Heart left ventricle (tissue), 16 donors: ENCODE measurements at places on chromosomes 4 and X. TPM values are rescaled to one million over a fixed set of nuclear protein-coding genes. Genes with fewer than 3 reads are reported as not detected.

Gene CTAG2
- total RNA-seq: not detected

Gene UCP1
- not detected for total RNA-seq

Gene DAPP1
- 0.50 TPM for total RNA-seq

Gene UGT2B7
- total RNA-seq: not detected

Gene PABPC1L2B
- not detected for total RNA-seq

Gene XAGE1A
- total RNA-seq: not detected

Gene NXF2
- not detected for total RNA-seq

Gene BTC
- total RNA-seq: 0.23 TPM

Gene PSAPL1
- not detected for total RNA-seq

Gene CORIN
- total RNA-seq: 84.6 TPM

Gene SLC25A53
- 11.9 TPM for total RNA-seq

- no peak for DNase-seq
These were observed 7.2 kb upstream of the DDX60L start for GRCh38 chr4:168487282-168488035.

DNA sequence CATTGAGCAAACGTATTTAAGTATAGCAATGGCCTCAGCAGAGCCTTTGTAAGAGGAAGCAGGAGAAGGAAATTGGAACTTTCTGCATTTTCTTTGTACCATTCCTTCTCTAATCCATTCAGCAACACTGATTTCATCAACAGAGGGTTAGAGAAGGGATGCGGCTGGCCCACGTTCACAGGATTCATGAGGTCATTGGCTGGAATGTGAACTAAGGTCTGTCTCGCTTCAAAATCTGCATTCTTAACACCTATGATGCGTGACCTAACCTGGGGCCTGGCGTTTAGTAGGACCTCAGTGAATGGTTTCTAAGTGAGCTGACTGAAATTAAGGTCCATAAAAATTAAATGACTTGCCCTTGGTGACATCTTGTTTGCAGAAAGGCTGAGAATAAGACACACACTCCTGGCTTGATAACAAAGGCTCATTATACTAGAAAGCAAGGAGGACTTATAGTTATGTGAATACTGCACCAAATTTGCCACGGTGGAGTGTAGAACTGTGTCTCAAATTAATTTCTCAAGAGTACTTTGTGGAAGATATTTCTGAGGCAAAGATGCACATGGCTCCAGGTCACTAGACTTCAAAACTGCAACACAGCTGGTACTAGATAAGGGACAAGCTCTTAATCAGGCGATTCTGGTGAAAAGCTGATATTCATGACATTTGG is 25.4 kb downstream of the FGFBP1 start:
- DNase-seq: no peak

DNA sequence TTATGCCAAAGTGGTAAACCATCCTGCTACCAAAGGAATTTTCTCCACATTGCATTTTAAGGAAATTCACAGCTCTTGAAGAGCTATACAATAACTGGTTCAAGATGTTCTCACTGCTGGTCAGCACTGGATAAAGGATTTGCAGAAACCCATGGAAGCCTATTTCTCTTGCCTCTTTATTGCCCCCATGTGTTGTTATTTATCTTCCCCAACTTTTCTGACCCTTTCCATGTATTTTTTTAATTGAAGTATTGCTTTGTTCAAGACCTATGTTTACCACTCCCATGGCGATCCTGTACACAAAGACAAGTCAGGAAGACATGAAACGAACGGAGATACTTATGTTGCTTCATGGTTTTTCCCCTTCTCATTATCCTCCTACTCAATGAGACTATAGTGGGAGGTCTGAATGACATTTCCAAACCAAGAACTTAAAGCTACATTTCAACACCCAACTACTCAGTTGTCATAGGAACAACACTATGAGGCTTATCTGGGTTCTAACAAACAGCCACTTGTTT is 566.4 kb upstream of the DIPK2B start:
- no peak for DNase-seq

- no peak for DNase-seq
These were observed 2.2 kb upstream of the BGN start for GRCh38 chrX:153492543-153492942.

DNA sequence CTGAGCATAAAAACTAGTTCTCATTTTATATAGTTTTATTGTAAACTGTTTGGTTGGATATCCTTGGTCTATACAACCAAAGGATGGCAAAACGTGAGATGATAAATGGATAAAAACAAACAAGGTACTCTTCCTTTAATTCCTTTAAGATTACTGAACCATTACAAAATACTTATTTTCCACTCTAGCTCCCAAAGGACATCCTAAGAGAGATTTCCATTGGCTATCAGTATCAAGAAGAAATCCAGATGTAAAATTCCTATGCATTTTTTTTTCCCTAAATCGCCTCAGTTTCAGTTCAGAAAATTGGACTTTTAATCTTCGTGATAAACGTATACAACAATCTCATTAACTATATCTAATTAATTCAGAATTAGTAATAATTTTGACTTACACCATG is 2.3 kb downstream of the FBXL5 start:
- no peak for DNase-seq

- DNase-seq: no peak
These were observed 9.6 kb upstream of the DUSP9 start for GRCh38 chrX:153637121-153638040.

DNA sequence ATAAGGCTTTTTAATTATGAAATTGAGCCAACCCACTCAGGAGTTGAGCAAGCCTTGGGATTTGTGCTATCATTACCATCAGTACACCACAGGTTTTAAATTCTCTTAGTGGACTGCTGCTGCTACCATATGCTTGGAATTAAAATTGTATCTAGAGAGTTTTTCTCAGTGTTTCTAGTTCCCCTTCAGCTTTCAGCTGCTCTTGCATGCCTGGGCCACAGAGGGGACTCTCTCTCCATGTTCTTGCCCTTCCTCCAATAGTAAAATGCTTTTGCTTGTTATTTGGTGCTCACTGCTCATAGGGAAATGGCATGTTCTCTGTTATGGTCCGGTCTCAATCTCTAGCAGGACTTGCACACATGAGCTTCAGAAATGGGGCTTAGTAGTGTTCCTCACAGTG is 101.9 kb downstream of the IGSF1 start:
- DNase-seq: no peak

DNA sequence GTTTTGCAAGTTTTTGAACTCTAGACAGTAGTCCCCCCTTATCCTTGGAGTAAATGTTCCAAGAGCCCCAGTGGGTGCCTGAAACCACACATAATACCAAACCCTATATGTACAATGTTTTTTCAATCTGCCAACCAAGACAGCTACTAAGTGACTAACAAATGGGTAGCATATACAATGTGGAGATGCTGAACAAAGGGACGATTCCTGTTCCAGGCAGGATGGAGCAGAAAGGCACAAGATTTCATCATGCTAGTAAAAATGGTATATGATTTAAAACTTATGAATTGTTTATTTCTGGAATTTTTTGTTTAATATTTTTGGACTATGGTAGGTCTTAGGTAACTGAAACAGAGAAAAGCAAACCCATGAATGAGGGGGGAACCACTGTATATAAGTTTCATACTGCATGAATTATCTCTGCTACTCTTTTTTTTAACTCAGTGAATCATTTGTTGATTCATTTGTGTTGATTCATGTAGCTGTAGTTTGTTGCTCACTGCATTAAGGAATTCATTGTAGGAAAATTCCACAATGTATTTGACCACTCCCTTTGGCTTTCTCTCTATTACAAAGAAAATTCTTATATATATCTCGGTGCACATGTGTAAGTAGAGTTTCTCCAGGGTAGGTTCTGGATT is 21.9 kb upstream of the ANXA3 start:
- DNase-seq: no peak

GRCh38 chr4:170106900-170107299 is 17.1 kb upstream of the AADAT start:
- DNase-seq: no peak

DNA sequence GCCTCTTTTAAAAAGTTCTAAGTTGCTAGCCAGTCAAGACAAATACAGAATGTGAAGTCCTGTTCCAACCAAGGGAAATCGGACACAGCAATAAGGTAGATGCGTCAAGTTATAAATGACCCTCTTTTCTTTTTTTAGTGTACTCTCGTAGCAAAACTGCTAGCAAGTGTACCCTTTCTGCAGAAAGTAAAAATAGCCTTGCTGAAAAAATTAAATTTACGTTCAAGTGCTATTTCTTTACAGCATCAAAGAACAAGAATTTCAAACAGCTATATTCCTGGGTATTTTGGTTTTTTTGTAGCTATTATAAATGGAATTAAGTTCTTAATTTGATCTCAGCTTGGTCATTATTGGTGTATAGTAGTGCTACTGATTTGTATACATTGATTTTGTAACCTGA is 119.2 kb downstream of the NAA11 start:
- DNase-seq: no peak

DNA sequence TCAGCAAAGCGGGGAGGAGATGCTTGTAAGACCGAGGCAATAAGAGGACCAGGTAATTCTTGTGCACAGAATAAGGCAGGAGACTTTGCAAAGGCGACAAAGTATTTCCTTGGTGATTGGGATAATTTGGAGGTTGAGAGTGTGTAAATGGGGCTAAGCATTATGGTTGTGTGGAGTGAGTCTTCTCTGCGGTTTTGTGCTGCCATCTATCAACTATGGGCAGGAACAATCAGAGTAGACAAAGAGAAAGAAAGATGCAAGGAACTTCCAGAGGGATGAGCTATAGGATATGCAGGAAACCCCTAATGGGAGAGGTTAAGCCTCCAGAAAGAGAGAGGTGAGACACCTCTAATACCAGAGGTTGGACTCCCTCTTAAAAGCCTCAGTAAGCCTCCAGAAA is 339.8 kb downstream of the PAPSS1 start:
- DNase-seq: no peak

DNA sequence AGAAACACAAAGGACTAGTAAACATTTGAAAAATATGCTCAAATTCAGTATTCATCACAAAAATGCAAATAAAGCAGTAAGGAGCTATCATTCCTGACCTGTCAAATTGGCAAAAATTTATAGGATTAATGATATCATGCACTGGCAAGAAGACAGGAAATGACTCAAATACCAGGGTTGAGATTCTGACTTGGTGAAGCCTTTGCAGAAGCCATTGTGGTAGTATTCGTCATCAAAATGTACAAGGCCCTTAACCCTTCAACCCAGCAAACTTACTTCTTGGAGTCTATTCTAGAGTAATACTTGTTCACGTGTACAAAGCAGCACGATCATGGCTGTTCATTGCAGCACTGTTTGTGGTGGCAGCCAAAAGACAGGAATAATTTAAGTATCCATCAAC is 132.4 kb downstream of the ENOX2 start:
- no peak for DNase-seq

- DNase-seq: no peak
These were observed 1531.2 kb downstream of the STIM2 start for GRCh38 chr4:28391877-28392276.

GRCh38 chrX:71464968-71465367 is 67.9 kb upstream of the OGT start:
- DNase-seq: no peak

DNA sequence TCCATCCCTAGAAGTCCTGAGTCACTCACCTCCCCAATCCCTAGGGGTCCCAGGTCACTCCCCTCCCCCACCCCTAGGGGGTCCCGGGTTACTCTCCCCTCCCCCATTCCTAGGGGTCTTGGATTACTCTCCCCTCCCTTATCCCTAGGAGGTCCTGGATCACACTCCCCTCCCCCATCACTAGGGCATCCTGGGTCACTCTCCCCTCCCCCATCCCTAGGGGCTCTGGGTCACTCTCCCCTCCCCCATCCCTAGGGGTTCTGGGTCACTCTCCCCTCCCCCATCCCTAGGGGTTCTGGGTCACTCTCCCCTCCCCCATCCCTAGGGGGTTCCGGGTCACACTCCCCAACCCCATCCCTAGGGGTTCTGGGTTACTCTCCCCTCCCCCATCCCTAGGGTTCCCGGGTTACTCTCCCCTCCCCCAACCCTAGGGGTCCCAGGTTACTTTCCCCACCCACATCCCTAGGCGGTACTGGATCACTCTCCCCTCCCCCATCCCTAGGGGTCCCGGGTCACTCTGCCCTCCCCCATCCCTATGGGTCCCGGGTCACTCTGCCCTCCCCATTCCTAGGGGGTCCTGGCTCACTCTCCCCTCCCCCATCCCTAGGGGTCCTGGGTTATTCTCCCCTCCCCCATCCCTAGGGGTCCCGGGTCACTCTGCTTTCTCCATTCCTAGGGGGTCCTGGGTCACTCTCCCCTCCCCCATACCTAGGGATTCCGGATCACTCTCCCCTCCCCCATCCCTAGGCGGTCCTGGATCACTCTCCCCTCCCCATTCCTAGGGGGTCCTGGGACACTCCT is 2.1 kb downstream of the ASMTL start:
- no peak for DNase-seq

- no peak for DNase-seq
These were observed 101.6 kb downstream of the HUWE1 start for GRCh38 chrX:53584891-53585290.

DNA sequence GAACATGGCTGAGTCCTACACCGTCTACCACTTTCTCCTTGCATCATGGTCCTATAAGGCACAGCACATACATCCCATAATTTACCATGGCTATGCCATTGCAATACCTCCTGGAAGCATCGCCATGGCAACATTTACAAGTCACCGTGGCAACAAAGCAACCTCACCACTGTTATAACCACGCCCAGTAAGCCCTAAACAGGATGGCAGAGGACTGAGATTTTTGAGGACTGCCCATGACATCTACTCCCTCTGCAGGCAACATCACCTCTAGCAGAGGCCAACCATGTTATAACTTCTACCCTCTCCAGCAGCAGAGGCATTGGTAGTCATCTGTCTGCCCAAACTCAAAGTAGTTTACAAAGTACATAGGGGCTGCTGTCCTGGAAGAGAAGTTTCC is 29.7 kb downstream of the BCOR start:
- DNase-seq: no peak

- no peak for DNase-seq
These were observed 30.2 kb downstream of the KIAA0232 start for GRCh38 chr4:6812766-6813165.
